ENCODE measurements at places on chromosomes 13 and 19. TPM values are rescaled to one million over a fixed set of nuclear protein-coding genes. Genes with fewer than 3 reads are reported as not detected.

GRCh38 chr19:30802424-30803013, 430.3 kb downstream of the ZNF536 start:
- no peak for DNase-seq

- DNase-seq: no peak
Observed at GRCh38 chr19:42191330-42191729, 26.1 kb downstream of the DEDD2 start.

- no peak for DNase-seq
Observed at GRCh38 chr19:45906221-45906620, 3.8 kb upstream of the MYPOP start.

- no peak for DNase-seq
Observed at GRCh38 chr19:1502433-1503088, 10.3 kb downstream of the ADAMTSL5 start.

Gene KLK2
- 0.48 TPM for total RNA-seq

Measured in breast epithelium (tissue), 4 donors.